ENCODE measurements at places on chromosomes 1 and 21.

DNA sequence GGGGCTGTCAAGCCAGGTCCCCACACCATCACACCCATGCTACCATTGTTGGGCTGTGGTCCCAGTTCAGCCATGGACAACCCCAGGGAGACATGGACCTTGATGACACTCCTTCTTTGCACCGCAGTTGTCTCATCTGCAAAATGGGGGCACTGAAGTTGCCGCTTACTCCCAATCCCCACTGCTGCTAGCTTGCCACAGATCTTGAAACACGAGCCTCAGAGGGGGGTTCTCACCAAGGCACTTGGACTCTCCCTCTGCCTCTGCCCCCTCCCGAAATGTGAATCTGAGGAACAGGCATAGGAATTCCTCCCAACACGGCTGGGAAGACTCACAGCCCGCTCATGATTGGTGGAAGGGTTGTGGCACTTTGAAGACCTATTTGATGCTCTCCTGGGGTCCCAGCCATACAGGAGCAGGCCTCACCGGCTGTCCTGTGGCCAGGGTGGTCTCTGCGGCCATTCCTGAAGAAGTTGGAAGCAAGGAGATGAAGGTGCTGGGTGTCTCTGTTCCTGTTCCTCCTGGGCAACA lies 31.1 kb downstream of the RUNX3 start:
- peak; percentile 52 for DNase-seq

- no peak for DNase-seq
These were observed at the start of gene HIVEP3 for GRCh38 chr1:41918450-41919043. TSS of gene HIVEP3 (minus strand) at chr1:41918922.

DNA sequence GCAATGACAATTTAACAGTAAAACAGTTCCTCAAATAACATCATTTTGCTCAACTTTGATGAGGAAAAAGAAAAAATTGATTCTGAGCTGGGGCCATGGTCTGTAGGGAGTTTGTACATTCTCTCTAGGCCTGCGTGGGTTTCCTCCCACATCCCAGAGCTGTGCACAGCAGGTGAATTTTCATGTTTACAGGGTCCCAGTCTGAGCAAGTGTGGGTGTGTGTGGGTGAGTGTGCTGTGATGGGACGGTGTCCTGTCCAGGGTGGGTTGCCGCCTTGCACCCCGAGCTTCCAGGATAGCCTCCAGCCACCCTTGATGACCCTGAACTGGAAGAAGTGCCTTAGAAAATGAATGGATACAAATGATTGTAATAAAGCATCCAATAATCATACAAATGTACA lies 75.6 kb upstream of the BCL10 start:
- DNase-seq = no peak

- DNase-seq = no peak
These were observed 42.0 kb downstream of the CDC14A start for GRCh38 chr1:100394285-100394684.

DNA sequence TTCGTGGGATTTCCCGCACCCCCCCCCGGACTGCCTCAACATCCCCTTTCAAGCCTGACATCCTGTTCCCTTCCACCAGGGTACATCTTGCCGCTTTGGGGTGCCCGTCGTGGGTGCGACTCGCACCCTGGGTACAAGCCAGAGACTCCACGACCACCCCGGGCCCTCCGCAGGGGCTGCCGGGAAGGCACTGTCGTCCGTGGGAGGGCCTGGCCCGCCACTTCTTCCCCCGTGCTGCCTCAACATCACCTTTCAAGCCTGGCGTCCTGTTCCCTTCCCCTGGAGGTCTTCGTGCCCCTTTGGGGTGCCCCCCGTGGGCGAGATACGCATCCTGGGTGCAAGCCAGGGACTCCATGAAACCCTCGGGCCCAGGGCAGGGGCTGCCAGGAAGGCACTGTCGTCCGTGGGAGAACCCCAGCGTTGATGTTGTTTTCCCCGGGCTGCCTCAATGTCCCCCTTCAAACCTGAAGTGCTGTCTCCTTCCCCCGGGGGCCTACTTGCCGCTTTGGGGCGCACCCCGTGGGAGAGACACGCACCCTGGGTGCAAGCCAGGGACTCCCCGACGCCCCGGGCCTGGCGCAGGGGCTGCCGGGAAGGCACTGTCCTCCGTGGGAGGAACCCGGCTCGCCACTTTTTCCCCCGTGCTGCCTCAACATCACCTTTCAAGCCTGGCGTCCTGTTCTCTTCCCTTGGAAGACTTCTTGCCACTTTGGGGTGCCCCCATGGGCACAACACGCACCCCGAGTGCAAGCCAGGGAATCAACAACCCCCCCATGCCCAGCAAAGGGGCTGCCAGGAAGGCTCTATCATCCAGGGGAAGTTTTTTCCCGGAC lies 138.6 kb downstream of the LIPI start:
- DNase-seq = no peak

DNA sequence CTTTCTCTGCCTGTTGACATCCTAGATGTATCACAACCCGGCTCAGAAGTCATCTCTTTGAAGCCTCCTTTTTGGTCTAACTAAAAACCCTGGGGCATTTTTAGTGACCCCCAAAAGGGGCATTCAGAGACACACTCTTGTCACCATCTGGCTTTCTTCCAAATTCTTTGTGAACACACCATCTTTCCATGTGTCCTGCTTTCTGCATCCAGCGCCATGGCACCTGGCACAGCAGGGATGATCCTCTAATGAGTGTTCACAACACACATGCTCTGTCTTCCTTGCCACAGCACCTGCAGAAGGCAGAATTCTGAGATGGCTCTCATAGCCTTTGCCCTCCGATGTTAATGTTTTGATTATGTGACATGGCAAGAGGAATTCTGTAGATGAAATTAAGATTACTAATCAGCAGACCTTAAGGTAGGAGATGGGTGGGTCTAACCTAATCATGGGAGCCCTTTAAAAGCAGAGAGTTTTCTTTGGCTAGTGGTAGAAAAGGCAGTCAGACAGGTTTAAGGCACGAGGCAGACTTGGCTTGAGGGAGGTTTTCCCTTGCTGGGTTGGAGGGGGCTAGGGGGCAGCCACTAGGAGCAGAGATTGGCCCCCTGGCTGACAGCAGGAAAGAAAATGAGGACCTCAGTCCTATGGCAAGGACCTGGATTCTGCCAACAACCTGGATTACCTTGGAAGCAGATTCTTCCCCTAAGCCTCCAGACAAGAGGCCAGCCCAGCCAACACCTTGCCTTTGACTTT lies 4.9 kb upstream of the TMEM61 start:
- no peak for DNase-seq

DNA sequence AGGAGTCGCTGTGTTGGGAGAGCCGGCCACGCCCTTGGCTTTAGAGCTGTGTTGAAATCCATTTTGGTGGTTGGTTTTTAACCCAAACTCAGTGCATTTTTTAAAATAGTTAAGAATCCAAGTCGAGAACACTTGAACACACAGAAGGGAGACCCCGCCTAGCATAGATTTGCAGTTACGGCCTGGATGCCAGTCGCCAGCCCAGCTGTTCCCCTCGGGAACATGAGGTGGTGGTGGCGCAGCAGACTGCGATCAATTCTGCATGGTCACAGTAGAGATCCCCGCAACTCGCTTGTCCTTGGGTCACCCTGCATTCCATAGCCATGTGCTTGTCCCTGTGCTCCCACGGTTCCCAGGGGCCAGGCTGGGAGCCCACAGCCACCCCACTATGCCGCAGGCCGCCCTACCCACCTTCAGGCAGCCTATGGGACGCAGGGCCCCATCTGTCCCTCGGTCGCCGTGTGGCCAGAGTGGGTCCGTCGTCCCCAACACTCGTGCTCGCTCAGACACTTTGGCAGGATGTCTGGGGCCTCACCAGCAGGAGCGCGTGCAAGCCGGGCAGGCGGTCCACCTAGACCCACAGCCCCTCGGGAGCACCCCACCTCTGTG lies 4.7 kb downstream of the C1orf35 start:
- DNase-seq = no peak

GRCh38 chr1:77632216-77632615 lies 50.2 kb downstream of the ZZZ3 start:
- no peak for DNase-seq

DNA sequence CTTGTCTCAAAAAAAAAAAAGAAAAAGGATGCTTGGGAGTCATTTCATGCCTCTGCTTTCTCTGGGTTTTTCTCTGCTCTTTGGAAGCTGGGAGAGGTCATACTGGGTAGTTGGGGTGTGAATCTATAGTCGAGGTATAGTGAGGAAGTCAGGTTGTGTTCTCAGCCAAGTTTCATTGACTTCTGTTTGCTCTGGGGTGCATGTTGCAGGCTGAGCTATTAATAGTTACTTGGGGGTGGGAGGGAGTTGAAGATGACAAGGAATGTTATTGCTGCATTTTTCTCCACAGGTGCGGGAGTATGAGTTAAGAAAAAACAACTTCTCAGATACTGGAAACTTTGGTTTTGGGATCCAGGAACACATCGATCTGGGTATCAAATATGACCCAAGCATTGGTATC lies 2.8 kb downstream of the RPL11 start:
- no peak for DNase-seq

DNA sequence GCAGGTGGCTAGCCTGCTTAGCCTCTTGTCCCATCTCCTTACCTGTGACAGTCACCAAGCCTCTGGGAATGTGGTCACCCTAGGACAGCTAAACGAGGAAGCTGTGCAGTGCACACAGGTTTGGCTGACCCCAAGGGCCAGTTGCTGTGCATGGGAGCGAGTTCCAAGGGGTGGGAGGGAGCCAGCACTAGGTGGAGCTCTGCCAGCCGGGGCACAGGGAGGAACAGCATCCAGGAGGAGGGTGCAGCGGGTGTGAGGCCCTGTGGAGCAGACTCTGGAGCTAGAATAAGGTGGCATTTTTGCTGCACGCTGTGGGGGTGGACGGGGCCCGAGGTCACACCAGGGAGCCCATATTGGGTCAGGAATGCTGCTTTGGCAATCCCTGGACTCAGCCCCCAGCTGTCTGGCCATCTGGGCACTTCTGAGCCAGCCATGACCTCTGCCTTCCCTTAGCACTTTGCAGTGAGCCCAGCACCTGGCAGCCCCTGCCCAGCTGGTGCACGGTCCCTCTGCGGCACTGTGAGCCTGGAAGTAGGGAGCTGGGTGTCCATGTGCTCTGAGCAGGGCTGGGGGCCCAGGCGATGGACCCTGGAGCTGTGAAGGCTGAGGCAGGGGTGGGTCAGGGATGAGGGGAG lies 8.7 kb downstream of the PDXK start:
- no peak for DNase-seq

- DNase-seq = no peak
These were observed 60.0 kb downstream of the APCS start for GRCh38 chr1:159647616-159648015.

GRCh38 chr1:36128126-36128904 lies 3.3 kb upstream of the COL8A2 start:
- no peak for DNase-seq

GRCh38 chr1:170214117-170215032 lies 68.6 kb downstream of the NTMT2 start:
- no peak for DNase-seq

GRCh38 chr1:71586030-71586429 lies 505.2 kb upstream of the ZRANB2 start:
- no peak for DNase-seq

DNA sequence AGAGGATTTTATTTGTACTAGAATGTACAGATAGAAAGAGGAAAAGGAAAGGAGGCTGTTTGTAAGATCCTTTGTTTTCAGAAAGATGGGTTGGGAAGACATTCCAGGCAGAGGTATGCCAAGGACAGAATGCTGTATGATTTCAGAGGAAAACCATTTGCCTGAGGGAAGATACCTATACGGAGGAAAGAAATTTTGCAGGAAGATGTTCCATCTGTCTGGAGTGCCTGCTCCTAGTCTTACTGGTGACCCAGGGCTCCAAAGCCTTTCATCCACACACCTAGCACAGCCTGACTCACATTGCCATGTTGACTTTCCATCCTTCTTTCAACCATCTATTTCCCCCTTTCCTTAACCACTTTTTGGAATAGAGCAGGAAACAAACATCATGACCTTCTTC lies 18.2 kb downstream of the SAMD13 start:
- no peak for DNase-seq

DNA sequence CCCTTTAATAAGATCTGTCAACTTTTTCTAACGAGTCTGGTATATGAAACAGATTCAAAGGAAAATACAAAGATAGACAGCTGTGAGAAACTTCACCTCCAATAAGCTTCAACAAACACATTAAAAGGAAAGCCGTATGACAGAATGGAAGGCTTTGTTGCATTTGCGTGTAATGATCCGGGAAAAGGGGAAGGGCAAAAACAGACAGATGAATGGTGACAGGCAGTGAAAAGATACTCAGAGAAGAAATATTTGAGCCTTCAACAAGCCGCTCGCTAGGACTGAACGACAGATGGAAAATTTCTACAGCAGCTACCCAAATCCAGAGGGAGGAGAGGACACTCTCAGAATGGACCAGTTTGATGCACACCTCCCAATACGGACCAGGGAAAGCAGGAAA lies 14.9 kb downstream of the COPA start:
- no peak for DNase-seq

DNA sequence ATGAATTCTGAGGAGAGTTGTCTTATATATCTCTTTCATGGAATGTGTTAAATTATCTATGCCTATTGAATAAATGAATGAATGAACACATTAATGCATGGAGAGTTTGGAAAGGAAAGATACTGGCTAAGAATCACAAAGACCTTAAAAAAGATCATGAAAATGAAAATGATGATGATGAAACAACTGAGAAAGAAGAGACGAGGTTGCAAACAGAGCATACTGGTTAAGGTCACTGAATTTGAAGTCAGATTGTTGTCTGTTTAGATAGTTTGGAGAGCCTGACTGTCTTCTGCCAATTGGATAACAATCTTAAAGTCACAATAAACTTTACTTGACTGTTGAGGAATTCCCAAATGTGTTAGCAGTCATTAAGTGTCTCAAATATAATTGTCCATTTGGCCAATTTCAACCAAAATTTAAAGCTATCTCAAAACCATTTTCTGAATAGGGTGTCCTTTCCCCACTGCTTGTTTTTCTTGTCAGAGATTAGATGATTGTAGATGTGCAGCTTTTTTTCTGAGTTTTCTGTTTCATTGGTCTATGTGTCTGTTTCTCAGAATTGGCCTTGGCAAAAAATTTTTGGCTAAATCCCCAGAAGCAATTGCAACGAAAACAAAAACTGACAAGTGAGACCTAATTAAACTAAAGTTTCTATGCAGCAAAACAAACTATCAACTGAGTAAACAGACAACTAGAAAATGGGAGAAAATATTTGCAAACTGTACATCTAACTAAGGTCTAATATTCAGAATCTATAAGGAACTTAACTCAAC lies 132.2 kb downstream of the PTGER3 start:
- DNase-seq = no peak

GRCh38 chr1:51482881-51483280 lies 36.2 kb downstream of the EPS15 start:
- no peak for DNase-seq

GRCh38 chr1:14706631-14707030 lies 108.1 kb downstream of the KAZN start:
- DNase-seq = no peak

- DNase-seq = no peak
These were observed 31.7 kb upstream of the DNAH14 start for GRCh38 chr1:224897529-224898327.

GRCh38 chr1:107830075-107830474 lies 134.9 kb downstream of the VAV3 start:
- no peak for DNase-seq

DNA sequence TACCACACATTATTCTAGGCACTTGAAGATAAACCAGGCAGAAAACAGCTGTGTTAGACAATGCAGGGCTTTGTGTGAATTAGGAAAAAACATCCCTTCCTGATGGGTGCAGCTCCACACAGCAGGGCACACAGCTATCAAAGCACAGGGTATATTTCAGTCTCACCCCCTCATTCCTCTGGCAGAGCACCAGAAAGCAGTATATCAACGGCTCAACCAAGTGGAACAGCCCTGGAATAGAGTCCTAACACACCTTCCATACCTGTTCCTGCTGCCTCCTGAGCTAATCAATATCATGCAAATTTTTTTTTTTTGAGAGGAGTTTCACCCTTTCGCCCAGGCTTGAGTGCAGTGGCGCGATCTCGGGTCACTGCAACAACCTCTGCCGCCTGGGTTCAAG lies 32.1 kb downstream of the LYST start:
- DNase-seq = no peak
